Smooth muscle cell of bladder (primary cell): ENCODE measurements at places on chromosomes 12 and 14. TPM values are rescaled to one million over a fixed set of nuclear protein-coding genes. Genes with fewer than 3 reads are reported as not detected.

AMHR2 gene
- total RNA-seq, result not detected in 2 replicates

NDUFA12 gene
- total RNA-seq, result 87.1 and 95.3 TPM in 2 replicates

RBP5 gene
- total RNA-seq, result not detected in 2 replicates

EXOC3L4 gene
- total RNA-seq, result 0.65 and 1.6 TPM in 2 replicates
